ENCODE measurements at places on chromosomes 7 and 10.

GRCh38 chr10:108709927-108710722, 1213.2 kb downstream of the XPNPEP1 start:
- no peak for DNase-seq

GRCh38 chr7:105202616-105203015, 186.1 kb downstream of the SRPK2 start:
- DNase-seq = no peak

DNA sequence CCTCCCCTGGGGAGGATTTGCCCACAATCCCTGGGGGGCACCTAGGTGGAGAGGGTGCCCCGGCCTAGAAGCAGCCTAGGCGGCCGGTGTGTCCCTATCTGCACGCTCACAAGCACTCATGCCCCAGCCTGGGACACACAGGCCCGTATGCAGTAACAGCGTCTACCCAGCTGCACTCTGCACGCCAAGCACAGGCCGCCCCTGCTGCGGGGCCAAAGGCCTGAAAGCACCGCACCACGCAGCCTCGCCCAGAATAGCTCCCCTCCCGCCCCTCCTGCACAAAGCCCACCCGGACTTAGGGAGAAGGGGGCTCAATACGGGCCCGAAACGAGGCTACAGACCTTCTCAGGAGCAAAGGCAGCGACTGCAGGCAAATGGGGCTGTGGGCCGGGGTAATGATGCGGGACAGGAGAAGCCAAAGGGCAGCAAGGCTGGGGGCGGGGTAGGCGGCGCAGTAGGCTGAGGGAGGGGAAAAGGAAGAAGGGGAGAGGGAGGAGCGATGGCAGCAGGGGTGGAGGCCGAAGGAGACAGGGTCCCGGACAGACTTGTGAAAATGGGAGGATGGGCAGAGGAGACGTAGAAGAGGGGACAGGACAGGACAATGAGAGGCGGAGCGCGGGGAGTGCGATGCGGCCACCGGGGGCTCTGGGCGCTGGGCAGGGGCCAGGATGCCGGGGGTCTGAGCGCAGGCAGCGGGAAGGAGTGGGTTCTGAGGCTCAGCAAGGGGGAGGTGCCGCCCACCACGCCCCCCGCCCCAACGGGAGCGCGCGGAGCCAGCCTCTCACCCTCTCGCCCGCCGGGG, 544 bp downstream of the GPRIN2 start:
- no peak for DNase-seq

GRCh38 chr7:66682350-66683093, 53.8 kb downstream of the KCTD7 start:
- DNase-seq = no peak

- DNase-seq = no peak
These were observed 249.3 kb upstream of the PFKP start for GRCh38 chr10:2817940-2818636.

- no peak for DNase-seq
These were observed 1250.6 kb downstream of the GATA3 start for GRCh38 chr10:9305018-9305655.

DNA sequence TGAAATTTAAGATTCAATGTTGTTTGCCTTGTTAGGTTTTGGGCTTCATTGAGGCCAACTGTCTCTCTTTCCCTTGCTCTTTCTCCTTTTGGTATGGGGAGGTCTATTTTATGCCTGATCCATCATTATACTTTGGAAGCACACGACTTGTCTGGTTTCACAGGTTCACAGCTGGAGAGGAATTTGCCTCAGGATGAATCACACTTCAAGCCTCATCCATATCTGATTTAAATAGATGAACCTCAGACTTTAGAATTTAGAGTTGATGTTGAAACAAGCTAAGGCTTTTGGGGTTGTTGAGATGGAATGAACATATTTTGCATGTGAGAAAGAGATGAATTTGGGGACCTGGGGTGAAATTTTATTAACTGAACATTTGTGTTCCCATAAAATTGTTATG, 150.5 kb upstream of the IGFBP3 start:
- DNase-seq = no peak

DNA sequence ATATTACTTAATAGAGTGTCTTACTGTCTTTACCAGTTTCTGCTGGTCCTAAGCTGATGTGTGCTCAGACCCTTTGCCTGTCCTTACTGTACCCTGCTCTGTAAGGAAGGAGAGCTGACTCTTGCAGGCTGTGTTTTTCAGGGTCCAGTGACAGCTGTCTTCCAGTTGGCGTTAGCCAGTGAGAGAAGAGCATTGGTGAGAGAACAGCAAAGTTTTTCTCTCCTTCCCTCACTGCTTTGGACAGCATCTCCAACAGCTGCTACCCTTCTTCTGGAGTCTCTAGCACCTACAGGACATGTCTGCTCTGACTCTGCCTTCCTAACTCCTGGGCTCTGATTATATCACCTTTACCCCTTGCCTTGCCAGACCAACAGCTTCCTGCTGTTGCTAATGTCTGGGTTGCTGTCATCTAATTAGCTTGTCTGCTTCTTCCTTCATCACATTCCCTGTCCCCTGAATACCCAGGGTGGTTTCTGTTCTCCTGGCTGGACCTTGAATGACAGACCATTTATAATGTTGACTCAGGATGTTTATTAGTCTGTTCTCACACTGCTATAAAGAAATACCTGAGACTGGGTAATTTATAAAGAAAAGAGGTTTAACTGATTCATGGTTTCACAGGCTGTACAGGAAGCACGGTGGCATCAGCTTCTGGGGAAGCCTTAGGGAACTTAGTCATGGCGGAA, 23.5 kb upstream of the PANK1 start:
- DNase-seq = no peak

- peak; percentile 93 for DNase-seq
These were observed at the start of gene DNAJC9 for GRCh38 chr10:73246646-73247508. Gene DNAJC9 (minus strand): TSS chr10:73247255. CDS start chr10:73247189, 66 bp downstream.
